Cardiac fibroblast (primary cell): ENCODE measurements at places on chromosomes 6 and 20.

- no peak for DNase-seq
These were observed 160.6 kb upstream of the GGTLC1 start for GRCh38 chr20:24149175-24149574.

DNA sequence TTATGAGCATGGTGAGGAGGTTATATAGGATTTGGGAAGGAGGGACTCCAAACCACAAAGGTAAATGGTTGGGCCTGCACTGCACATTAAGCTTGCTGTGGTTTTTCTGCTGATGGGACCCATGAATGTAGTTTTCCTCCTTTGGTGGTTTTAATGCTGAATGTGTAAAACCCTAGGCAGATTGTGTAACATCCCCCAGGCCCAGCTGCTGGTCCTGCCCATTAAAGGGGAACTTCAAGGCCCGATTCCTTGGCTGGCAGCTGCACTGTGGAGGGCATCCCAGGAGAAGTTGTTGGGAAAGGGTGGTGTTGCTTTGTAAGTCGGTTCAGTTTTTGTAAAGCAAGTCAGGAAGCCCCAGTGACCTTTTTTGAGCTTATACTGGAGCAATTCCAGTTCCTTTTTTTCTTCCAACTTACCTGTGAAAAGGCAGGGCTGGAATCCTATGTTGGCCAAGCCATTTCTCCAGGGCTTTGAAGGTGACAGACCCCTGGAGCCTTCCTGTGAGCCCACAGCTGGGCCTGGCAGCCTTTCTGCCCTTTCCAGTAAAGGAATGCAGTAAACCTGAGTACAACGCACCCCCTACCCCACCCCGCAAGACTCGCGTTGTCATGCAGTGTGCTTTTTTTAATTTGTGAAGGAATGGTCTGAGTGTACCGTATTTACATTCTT is 43.1 kb upstream of the NAA20 start:
- DNase-seq: peak; percentile 90

GRCh38 chr20:43736588-43737158 is 9.9 kb upstream of the GTSF1L start:
- DNase-seq: no peak

DNA sequence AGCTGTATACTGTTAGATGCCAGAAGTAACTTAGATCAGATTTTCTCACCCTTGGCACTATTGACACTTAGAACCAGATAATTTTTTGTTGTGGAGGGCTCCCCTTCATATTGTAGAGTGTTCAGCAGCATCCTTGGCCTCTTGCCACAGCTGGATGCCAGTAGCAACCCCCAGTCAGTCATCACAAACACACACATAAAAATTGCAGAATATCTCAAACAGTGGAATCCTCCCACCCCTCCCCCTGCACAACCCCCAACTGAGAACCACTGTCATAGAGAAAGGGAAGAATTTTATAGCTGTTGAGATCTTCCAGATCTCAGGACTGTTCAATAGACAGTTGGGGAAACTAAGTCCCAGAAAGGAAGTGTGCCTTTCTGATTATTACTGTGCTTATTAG is 81.2 kb upstream of the VSTM2L start:
- DNase-seq: peak; percentile 46

DNA sequence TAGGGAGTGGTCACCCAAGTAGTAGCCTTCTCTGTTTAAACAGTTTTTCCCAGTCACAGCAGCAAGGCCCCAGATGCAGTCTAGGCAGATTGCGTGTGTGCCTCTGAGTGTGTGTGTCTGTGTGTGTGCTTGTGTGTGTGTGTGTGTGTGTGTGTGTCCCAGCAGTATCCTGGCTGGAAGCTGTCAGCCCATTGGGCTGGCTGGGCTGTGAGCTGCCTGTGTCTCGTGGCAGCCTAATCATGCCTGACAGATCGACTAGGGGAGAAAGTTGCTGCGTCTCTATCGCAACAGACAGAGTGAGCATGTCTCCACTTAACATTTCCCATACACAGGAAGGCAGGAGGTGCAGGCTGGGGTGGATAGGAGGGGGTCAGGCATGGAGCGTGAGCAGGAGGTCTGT is 42.9 kb upstream of the LRFN2 start:
- no peak for DNase-seq

GRCh38 chr6:137213331-137213740 is 5.8 kb downstream of the IFNGR1 start:
- no peak for DNase-seq

- peak; percentile 28 for DNase-seq
These were observed 38.7 kb downstream of the MOXD1 start for GRCh38 chr6:132362442-132363185.

DNA sequence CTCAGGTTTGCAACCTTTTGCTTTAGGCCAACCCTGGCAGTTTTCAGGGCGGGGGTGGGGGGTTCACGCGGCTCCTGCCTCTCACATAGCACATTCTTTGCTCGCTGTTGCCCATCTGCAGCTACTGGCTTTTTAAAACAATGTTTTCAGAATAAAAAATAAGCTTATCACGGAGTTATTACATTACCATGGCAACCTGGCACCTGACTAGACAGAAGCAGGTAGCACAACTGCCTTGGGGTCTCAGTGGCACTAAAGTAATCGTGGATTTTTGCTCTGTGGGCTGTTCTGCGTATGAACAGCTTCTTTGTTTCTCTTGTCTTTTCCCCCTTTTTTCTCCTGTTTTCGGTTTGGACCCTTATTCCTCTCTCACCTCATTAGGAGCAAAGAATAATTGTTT is 9.1 kb upstream of the MANBAL start:
- no peak for DNase-seq

DNA sequence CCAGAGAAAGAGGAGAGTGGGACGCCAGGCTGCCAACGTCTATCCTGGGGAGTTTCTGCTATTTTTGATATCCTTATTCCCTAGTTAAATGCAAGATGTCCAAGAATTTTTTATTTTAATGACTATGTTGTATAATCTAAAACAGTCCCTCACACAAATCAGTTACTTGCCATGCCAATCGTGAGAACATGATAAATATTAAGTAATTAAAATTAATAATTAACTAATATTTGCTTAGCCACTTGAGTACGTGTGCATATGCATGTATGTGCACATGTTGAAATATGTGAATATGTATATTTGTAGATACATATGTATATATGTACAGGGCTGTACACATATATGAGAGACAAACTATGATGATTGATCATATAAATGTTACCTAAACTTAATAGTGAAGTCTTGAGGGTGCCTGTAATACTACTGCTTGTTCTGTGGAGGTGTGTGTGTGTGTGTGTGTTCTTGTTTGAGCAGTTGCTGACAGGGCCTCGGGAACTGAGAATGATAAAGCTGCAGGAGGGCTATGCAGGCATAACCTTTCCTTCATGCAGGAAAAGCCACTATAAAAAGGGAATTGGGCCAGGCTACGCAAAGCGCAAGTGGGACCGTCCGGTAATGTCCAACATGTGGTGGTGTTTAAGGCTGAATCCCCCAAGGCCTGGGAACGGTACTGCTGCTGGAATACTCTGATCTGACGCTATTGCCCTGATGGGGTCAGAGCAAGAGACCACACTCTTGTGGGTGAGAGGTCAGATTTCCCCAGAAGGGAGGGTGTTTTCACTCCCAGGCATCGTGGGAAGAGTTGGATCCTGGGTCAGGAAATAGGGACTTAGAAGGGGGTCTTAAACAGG is 148.3 kb upstream of the TBX18 start:
- no peak for DNase-seq

DNA sequence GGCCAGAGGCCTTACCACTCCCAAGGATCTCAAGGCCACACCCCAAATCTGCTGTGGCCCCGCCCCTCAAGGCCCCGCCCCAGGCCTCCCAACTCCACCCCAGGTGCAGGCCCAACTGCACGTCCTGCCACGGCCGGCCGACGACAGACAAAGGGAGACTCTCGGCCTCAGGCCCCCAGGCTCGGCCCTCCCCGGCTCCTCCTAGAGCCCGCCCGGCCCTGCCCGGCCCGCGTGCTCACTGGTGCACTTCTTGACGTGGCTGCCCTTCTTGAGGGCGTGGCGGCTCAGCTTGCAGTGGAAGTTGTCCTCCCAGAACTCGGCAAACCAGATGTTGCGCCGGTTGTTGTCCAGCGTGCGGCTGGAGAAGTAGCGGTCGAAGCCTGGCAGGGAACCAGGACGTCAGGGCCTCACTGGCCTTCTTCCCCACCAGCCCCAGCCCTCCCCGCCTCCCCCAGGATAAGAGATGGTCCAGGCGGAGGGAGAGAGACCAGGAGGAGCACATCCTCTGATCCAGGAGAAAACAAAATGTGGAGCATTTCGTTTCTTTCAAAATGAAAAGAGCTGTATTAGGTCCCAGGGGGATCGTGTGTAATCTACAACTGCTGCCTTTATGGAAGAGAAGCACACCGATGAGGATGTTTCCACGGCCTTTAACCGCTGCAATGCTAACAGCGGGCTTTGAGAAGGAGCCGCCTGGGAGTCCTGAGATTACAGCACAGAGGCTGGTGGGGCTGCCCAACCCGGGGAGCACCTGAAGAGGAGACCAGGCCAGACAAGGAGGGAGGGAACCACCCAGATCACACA is 89.4 kb downstream of the GRM4 start:
- peak; percentile 66 for DNase-seq

DNA sequence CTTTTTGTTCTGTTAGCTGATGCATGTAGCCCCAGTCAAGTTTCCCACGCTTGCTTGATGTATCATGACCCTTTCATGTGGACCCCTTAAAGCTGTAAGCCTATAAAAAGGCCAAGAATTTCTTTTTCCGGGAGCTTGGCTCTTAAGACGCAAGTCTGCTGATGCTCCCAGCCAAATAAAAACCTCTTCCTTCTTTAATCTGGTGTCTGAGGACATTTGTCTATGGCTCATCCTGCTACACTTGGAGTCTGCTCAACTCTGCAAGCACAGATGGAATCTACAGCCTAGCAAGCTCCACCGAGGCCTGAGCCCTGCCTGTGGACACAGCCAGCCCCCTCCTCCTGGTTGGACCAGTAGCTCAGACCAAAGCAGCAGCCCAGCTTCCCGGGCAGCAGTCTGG is 3.4 kb downstream of the CST2 start:
- no peak for DNase-seq

- DNase-seq: no peak
These were observed 624.1 kb downstream of the PKHD1 start for GRCh38 chr6:51463321-51463720.

- DNase-seq: no peak
These were observed 138.5 kb downstream of the ZDHHC14 start for GRCh38 chr6:157519255-157520116.

DNA sequence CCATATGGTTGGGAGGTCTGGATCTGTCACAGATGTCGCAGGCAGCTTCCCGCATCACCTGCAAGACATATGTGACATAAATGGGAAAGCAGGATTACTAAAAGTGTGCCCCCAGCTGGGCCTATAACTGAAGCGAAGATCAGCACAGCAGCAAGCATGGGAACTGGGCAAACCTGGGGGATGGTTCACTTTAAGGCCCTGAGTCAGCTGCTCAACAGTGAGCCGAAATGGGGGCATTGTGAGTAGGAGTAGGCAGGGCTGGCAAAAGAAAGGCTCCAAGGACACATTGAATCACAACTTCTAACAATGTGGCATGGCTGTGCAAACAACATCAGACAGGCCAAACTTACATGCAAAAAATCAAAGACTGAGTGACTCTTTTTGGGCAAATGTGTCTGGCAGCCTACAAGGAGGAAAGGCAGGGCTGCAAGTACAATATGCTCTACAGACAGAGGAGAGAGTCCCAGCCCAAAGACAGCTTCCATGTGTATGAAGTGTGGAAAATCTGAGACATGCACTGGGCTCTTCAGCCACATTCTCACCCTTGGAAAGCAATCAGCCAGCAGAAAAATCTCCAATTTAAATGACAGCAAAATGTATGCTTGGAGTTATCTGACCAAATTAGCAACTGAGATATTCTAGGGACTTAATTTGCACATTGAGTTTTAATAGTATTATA is 531.0 kb upstream of the MMS22L start:
- DNase-seq: no peak

- peak; percentile 42 for DNase-seq
These were observed 218.1 kb upstream of the MCHR2 start for GRCh38 chr6:100212131-100212530.

GRCh38 chr20:59307270-59307669 is 6.9 kb downstream of the EDN3 start:
- DNase-seq: no peak

GRCh38 chr6:127516662-127517273 is 2.4 kb downstream of the MTCL3 start:
- DNase-seq: peak; percentile 72
